Stimulated activated CD8-positive, alpha-beta memory T cell treated with anti-CD3 and anti-CD28 coated beads, Interleukin-12 subunit alpha, Interleukin-12 subunit beta, amount 100 ng/mL, for 4 hours (primary cell): ENCODE measurements at places on chromosomes 2 and 18.

GRCh38 chr2:237540823-237541222 is 25.6 kb upstream of the PRLH start:
- no peak for DNase-seq

GRCh38 chr2:116718451-116718850 is 1096.0 kb upstream of the DDX18 start:
- DNase-seq: no peak

DNA sequence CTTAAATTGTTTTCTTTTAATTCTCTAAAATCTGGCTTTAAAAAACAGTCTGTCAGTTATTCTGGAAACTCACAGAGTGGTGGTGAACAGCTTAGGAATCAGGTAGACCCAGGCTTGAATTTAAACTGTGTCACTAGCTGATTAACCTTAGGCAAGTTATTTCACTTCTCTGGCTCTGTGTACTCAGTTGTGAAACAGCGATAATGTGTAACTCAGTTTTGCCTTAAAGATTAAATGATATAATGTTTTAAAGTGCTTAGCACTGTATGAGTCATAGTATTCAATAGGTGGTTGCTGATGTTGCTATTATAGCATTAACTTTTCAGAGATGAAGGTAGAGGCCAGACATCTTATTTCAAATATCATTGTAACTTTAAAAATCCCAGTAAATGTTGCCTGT is 40.7 kb downstream of the PKP4 start:
- DNase-seq: no peak

GRCh38 chr2:127884436-127884835 is 1.3 kb downstream of the AMMECR1L start:
- DNase-seq: no peak

- no peak for DNase-seq
Observed at GRCh38 chr2:196481324-196481697, 158.2 kb upstream of the CCDC150 start.

- no peak for DNase-seq
Observed at GRCh38 chr2:136065907-136066306, 52.0 kb downstream of the CXCR4 start.

- DNase-seq: no peak
Observed at GRCh38 chr2:232850039-232850438, 20.0 kb upstream of the SNORC start.

DNA sequence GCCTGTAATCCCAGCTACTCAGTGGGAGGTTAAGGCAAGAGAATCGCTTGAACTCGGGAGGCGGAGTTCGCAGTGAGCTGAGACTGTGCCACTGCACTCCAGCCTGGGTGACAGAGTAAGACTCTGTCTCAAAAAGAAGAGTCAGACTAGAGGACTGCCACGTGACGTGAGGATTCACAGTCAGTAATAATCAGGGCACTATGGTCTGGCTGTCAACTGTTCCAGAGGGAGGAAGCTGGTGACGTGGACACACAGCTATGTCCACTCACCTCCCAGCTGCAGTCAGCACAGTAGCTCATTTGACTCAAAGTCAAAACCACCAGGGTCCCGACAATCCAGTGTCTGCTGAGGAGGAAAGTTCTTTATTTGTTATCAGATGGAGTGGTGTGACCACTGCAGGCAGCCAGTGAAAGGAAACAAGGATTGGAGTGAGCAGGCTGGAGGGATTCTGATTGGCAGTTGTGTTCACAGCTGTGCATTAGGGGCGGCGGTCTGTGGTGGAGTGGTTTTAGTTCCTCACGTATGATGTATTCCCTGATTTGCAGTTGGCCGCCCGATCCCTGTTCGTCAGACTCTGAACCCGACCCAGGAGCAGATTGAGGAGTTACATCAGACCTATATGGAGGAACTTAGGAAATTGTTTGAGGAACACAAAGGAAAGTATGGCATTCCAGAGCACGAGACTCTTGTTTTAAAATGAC is 37.9 kb downstream of the MOGAT1 start:
- DNase-seq: no peak

- no peak for DNase-seq
Observed at GRCh38 chr18:79322441-79322840, 73.3 kb upstream of the NFATC1 start.

DNA sequence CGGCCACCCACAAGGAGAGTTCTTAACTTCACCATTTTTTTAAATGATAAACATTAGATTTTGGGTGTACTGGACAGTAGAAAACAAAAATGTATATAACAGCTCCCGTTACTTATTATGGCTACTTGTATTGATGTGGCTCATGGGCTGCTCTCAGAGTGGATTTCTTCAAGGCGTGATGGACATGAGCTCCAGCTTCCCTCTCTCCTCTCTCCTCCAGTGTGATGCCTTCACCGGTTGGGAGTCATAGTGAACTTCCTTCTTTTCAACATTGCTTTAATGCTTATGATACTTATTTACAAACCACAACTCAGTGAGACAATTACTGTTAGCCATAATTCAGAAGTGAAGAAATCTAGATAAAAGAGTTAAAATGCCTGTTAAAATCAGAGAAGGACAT is 515.2 kb downstream of the RNF144A start:
- no peak for DNase-seq

GRCh38 chr2:98280376-98281102 is 65.7 kb upstream of the CNGA3 start:
- DNase-seq: no peak

DNA sequence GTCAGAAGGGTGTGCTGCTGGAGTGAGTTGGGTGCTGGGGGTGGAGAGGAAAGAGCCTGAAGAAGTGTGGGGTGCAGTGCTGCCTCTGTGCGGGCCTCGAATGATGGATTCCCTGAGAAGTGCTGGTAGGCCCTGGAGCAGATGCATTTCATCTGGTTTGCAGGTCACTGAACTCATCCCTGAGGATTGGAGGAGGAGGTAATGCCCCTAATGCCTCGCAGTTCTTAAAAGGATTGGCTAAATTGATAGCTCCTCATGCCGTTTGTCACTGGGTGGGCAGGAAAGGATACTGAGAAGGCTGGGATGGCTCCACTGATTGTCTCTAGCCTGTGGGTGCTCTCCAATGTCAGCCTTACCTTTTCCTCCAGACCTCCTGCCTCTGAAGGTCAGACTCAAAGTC is 74.1 kb downstream of the CTIF start:
- no peak for DNase-seq

DNA sequence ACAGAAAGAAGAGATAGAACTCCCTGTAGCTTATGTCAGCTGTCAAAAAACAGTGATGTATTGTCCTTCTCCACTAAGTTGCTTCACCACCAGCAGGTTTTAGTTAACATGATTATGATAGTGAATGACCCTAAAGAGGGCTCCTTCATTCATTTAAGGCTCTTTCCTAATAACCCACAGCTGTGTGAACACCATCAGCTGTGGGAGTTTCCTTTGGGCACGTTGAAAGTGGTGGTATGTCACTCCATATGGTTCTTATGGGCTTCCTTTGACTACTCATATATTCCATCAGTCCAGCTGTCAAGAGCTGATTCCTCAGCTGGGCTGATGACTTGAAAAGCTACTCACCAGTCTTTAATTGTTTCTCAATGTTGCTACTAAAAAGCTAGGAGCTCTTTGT is 210.3 kb downstream of the UBE2E3 start:
- DNase-seq: no peak

GRCh38 chr2:216188956-216189355 is 79.8 kb downstream of the XRCC5 start:
- no peak for DNase-seq

DNA sequence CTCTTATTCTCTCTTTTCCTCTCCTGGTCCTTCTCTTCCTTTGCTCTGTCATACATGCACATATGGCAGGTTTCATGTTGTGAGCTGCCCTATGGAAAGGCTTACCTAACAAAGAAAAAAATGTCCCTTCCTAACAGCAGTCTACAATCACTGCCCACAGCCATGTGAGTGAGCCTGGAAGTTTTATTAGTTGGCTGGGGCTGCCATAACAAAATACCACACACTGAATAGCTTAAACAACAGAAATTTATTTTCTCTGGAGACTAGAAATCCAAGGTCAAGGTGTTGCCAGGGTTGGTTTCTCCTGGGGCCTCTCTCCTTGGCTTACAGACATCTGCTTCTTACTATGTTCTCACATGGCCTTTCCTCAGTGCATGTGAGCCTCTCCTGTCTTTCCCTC is 142.1 kb downstream of the TRIB2 start:
- DNase-seq: no peak

DNA sequence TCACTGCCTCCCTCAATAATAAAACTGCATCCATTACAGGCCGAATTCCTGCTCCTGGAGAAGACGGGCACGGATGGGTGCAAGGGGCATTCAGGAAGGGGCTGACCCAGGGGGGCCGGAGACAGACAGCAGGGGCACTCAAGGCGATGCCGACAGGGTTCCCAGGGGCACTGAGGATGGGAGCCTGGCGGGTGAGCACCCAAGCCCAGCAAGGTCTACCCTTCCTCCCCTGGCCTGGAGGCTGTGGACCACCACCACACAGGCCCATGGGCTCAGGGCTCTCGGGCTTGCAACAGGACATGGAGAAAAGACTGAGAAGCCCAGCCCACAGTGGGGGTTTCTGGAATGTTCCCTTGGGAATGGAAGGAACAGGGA is 104.7 kb upstream of the ODC1 start:
- DNase-seq: no peak

DNA sequence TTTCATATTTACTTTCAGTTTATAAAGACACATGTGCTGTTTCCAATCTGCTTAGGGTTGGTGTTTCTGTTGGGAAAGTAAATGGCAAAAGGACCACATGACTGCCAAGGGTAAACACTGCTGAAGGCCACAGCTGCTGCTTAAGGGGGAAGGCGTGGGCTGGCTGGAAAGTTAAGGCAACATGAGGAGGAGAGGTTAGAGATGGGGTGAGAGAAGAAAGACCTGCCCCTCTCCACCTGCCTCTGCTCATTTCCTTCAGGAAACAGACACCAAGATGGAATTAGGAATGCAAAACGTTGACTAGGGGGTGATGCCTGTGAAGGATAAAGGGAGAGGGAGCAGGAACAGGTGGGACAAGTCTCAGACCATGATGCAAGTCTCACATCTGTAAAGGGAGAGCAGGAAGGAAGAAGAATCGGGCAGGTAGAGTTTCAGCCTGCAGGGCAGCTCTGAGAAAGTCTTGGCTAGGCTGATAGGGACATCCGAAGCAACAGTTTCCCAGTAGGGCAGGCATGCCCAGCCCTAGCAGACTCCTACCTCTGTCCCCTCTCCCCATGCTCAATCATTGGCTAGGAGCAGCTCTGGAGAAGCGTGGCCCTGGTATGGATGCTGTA is 86.0 kb downstream of the CDC42EP3 start:
- no peak for DNase-seq

GRCh38 chr2:59590798-59591197 is 962.7 kb downstream of the BCL11A start:
- DNase-seq: no peak

GRCh38 chr18:47983055-47983454 is 52.6 kb upstream of the SMAD2 start:
- no peak for DNase-seq

- DNase-seq: no peak
Observed at GRCh38 chr2:106963156-106963555, 77.2 kb upstream of the ST6GAL2 start.

DNA sequence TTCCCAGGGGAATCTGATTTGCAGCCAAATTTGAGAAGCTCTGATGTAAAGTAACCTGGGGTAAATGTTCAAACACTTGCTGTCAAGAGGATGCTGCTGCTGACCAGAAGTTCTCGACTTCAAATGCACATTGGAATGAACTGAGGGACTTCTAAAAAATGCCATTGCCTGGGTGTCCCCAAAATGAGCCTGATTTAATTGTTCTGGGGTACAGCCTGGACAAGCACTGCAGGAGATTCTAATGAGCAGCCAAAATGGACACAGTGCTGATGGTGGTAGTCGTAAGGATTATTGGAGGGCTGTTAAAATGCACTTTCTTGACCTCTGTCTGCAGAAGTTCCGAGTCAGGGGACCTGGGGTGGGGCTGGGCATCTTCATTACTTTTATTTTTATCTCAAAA is 49.5 kb downstream of the LIPG start:
- DNase-seq: no peak

- no peak for DNase-seq
Observed at GRCh38 chr18:26813043-26813442, 52.5 kb downstream of the AQP4 start.

- DNase-seq: no peak
Observed at GRCh38 chr2:69021727-69022126, 8.7 kb downstream of the ANTXR1 start.

DNA sequence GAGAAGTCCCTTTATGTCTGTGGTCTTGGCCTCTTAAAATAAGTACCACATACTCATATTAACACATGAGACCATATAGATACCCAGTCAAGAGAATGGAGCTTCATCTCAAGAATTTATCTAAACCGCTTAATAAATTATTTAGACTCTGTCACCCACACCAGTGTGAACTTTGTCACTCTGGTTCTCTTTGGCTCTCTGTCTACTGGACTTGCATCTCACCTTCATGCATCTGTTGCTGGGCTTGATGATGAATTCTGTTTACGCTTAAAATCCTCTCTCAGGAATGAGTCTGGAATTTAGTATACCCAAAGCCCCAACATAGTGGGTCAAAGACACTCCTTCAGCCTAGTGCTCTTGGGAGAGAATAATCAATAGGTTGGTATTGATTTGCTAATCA is 73.9 kb downstream of the SETBP1 start:
- no peak for DNase-seq

- no peak for DNase-seq
Observed at GRCh38 chr2:235917506-235917905, 250.7 kb downstream of the GBX2 start.

GRCh38 chr18:55302167-55302833 is 285.7 kb downstream of the TCF4 start:
- DNase-seq: no peak

DNA sequence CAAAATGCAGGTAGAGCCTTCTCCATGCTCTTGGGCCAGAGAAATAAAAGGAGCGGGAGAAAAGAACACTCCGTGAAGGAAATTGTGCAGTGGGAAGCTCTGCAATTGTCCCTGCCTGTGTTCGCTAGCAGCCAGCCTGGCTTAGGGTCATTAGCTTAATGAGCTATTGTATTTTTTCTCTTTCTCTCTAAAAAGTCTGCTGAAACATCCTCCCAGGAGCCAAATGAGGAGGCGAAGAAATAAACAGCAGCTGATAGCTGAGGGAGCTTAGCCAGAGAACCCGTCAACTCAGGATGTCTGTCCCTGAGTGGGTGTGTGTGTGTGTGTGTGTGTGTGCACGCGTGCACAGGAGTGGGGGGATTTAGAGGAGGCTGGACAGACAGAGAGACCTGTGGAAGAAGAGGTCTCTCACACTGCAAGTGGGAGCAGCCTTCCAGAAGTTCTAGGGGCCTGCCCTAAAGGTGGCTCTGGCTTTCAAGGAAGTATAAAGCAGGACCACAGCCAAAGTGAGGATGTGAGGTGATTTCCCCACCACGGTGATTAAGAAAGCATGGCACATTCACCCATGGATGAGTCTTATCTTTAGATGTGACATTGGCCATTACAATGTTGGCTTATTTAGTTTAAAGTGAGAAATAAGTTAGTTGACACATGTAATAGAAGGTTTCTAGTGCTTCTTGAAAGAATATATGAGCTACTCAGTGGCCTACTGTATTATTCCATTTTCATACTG is 690.4 kb downstream of the RNF144A start:
- DNase-seq: no peak

- DNase-seq: no peak
Observed at GRCh38 chr2:118310681-118311429, 222.6 kb downstream of the INSIG2 start.
